Upper lobe of right lung (tissue), 1 donor: ENCODE measurements at places on chromosomes 6 and 20. TPM values are rescaled to one million over a fixed set of nuclear protein-coding genes. Genes with fewer than 3 reads are reported as not detected.

- no peak for DNase-seq
These were observed 65.7 kb downstream of the TRDN start for GRCh38 chr6:123570813-123571684.

SCUBE3 gene
- total RNA-seq: 0.46 TPM

DNA sequence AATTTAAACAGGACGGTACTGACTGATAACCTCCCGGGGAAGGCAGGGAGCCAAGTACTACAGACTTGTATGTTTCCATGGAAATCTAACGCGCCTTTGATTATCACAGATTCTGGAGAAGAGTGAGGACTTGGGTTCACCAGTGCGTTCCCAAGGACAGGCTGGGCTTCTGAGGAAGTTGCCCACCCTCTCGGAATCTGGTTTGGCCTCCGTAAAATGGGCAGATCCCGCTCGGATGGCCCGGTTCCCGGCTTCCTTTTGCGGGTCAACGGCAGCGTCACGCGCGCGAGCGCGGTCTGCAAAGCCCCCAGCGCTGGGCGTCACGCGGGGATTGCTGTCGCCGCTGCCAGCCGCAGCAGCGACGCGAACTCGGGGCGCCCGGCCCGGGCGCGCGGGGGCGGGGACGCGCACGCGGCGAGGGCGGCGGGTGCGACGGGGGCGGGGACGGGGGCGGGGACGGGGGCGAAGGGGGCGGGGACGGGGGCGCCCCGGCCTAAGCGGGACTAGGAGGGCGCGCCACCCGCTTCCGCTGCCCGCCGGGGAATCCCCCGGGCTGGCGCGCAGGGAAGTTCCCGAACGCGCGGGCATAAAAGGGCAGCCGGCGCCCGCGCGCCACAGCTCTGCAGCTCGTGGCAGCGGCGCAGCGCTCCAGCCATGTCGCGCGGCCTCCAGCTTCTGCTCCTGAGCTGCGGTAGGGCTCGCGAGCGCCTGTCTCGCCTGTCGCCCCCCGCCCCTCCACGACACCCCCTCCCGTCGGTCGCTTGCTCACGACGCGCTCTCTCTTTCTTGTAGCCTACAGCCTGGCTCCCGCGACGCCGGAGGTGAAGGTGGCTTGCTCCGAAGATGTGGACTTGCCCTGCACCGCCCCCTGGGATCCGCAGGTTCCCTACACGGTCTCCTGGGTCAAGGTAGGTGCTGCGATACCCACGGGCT is at the start of gene CD83:
TSS of gene CD83 (plus strand) at position 615 of the 933 bp plus-strand sequence. CDS start at position 655, 40 bp downstream.
- DNase-seq: peak; percentile 91

DNA sequence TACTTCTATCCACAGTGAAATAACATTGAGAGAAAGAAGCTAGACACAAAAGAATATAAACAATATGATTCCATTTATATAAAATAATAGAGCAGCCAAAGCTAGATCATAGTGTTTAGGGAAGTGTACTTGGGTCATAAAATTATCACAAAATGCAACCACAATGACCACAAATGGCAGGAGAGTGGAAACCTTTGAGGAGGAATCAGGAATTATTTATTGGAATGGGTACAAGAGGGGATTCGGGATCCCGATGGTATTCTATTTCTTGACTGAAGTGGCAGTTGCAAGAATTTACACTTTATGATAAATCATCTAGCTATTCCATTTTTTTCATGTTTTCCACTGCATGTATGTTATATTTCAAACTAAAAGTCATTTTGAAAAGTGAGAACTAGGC is 76.1 kb downstream of the IPCEF1 start:
- DNase-seq: no peak

SYNDIG1 gene
- not detected for total RNA-seq

GRCh38 chr6:163771180-163771579 is 356.7 kb downstream of the QKI start:
- DNase-seq: no peak

GRCh38 chr6:19838442-19839236 is 1.5 kb downstream of the ID4 start:
- DNase-seq: peak; percentile 90

DNA sequence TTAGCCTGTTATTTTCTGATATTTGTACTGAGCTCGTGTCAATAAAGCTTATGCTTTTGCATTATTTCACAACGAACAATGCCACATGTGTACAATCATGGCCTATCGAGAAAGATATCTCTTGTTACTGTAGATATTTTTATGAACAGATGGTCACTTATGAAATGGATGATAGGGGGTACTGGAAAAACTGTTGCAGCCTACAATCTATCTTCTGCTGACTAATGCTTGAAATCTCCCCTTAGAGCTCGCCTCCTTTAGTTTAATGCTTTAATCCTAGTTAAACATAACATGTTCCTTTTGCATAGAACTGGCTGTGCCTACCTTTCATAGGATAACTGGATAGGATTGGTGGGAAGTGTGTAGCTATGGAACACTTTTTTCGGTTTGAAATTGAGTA is 296.2 kb downstream of the FARS2 start:
- no peak for DNase-seq

DNA sequence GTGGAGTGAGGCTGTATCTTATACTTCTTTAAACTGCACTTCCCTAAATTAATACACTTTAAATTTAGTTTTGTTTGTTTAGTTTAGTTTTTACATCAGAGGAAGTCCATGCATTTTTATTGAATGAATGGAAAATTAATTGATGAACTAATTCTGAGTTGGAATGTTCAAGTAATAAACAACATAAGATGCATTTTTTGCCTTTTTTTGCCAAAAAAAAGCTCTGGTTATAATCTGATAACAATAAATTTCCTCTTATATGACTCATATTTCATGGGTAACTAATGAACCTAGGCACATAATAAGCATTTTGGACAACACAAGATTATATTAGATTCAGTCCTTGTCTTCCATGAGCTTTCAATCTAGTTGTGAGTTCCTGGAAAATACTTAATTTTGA is 323.1 kb downstream of the CENPW start:
- no peak for DNase-seq

TOX2 gene
- total RNA-seq: 24.3 TPM

TRIM38 gene
- 18.0 TPM for total RNA-seq

JAG1 gene
- 51.6 TPM for total RNA-seq

DNA sequence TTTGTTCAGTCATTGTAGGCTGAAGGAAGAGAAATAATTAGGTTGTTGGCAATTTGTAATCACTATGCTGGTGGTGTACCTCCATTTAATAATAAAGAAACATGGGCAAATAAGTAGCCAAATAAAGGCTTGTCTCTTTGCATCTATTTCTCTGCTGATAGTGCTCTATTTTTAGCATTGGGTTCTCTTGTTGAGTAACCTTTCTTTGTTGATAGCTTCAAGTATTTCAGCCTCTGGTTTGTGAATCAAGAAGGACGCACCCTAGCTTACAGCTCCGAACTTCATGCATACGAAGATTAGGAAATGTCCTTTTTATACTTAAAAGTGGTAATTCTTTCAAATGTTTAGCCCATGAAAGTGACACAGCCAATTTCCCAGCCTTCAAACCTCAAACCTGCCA is 2.6 kb downstream of the PPP1R14C start:
- no peak for DNase-seq

GRCh38 chr6:72824833-72825232 is 203.0 kb downstream of the KCNQ5 start:
- DNase-seq: no peak

DNA sequence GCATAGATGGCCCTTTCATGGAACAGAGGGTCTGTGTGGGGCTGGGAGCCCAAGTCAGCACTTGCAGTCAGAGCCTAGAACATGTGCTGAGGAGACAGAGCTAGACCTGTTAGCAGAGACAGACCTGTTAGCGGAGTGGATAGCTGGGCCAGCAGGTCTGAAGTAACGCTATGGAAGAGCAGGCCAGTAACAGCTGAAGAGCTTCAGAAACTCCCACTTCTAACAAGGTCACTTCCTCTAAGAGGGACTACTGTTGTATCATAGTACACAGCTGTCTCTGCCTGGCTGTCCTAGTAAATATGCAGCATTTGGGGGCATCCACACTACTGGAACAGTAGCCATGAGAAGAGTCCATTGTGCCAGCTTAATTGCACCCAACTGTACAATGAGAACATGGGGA is 41.2 kb upstream of the POLR1H start:
- DNase-seq: no peak
